ENCODE measurements at places on chromosomes 13 and 19. TPM values are rescaled to one million over a fixed set of nuclear protein-coding genes. Genes with fewer than 3 reads are reported as not detected.

LGALS4 gene
- not detected for total RNA-seq

LRRC63 gene
- not detected for total RNA-seq

IGFL3 gene
- total RNA-seq = not detected

CCDC8 gene
- total RNA-seq = 32.1 TPM

CRX gene
- not detected for total RNA-seq

ZNF30 gene
- total RNA-seq = 0.36 TPM

ZNF546 gene
- total RNA-seq = 3.8 TPM

CCNE1 gene
- total RNA-seq = 8.3 TPM

KCTD12 gene
- total RNA-seq = 54.6 TPM

HIPK4 gene
- total RNA-seq = not detected

FXYD1 gene
- total RNA-seq = 2.0 TPM

GRIN2D gene
- total RNA-seq = 1.3 TPM

APC2 gene
- total RNA-seq = 0.16 TPM

KLK7 gene
- not detected for total RNA-seq

ZNF582 gene
- 3.2 TPM for total RNA-seq

ZNF541 gene
- total RNA-seq = 1.1 TPM

PRSS57 gene
- not detected for total RNA-seq

ZNF415 gene
- 1.5 TPM for total RNA-seq

ATP4A gene
- not detected for total RNA-seq

CLDND2 gene
- total RNA-seq = not detected

KLK3 gene
- not detected for total RNA-seq

TSPAN16 gene
- total RNA-seq = not detected

GAS6 gene
- 20.6 TPM for total RNA-seq

SYCN gene
- total RNA-seq = not detected

MATK gene
- total RNA-seq = not detected

FAM187B gene
- total RNA-seq = not detected

AMH gene
- total RNA-seq = not detected

C19orf18 gene
- not detected for total RNA-seq

KLK5 gene
- not detected for total RNA-seq

PSG11 gene
- not detected for total RNA-seq

PNMA8A gene
- 1.5 TPM for total RNA-seq

RNF17 gene
- total RNA-seq = 0.32 TPM

FFAR2 gene
- not detected for total RNA-seq

KIR2DL1 gene
- total RNA-seq = not detected

ZNF28 gene
- total RNA-seq = 4.0 TPM

NAPSA gene
- total RNA-seq = 0.16 TPM

ANO8 gene
- total RNA-seq = 2.5 TPM

CERS1 gene
- total RNA-seq = 1.6 TPM

WDR62 gene
- 1.3 TPM for total RNA-seq

SHISA7 gene
- not detected for total RNA-seq

TMEM86B gene
- 2.3 TPM for total RNA-seq

BORCS8 gene
- total RNA-seq = 21.1 TPM

CD209 gene
- not detected for total RNA-seq

TNFRSF19 gene
- total RNA-seq = 19.3 TPM

TINCR gene
- total RNA-seq = under 0.01 TPM

RPS28 gene
- 638 TPM for total RNA-seq

ACER1 gene
- total RNA-seq = not detected

CEACAM21 gene
- not detected for total RNA-seq
